ENCODE measurements at places on chromosomes 2 and 18.
A peak's percentile ranks its signal among the peaks of the same experiment; 100 is the strongest.

DNA sequence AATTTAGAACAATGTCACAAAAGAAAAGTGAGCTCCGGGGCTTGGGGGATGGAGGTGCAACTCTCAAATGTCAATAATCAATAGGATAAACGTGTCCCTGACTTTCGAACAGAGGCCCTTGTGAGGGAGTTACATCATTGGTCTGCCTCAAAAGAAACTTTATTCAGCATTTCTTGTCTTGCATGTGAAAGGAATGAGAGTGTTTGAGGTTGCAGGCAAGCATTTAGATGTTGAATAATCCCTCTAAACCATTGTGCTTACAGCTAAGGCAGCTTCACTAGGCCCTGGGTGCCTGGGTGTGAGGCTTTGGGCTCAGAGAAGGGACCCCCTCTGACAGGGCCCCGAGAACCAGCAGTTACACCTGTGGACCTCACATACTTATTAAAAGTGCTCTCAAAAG is 28.6 kb upstream of the FHL2 start:
- no peak for DNase-seq

DNA sequence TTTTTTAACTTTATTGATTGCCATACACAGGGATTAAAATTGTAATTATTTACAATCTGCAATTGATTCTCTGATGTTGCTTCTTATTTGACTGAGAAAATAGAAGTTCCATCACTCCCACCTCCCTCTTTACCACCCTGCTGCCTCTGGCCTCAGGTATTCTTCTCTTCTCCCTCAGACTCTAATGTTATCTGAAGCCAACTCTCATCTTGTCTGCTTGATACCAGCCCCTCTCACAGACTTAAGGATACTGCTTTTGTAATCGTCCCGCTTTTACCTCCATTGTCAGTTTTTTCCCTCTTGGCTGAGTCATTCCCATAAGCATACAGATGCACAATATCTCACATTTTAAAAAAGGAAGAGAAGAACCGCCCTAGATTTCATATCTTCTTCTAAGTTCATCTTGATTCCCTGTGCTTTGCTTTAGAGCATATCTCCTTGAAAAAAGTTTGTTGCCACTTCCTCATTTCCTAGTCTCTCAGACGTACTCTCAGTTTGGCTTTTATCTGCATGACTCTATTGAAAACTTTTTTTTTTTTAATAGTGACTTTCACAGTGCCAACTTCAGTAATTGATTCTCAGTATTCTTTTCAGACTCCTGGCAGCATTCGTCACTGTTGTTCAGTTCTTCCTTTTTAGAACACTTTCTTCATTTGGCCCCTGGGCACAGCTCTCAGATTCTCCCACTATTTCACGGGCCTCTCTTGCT is 31.1 kb downstream of the SPAG16 start:
- DNase-seq, result no peak

- peak; percentile 32 for DNase-seq
These were observed 603 bp downstream of the ATAD2B start for GRCh38 chr2:23926290-23926749.

GRCh38 chr2:72750466-72750865 is 75.4 kb downstream of the EXOC6B start:
- DNase-seq, result no peak

DNA sequence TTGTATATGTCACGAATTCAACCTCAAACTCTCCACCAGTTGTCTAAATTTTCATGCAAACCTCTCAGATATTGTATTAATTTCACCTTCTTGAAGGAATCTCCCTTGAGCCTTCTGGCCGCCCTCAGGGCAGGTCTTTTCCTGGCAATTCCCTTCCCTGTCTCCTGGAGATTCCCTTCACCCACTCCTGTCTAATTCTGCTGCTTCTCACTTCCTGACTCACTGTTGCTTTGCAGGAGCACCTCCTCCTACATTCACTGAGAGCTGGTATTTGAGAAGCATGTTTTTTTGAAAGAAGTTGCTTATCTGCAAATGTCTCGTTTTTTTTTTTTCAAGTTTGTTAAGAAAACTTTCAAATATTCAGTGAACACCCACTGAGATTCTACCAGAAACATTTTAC is 79.9 kb upstream of the OTOS start:
- no peak for DNase-seq

DNA sequence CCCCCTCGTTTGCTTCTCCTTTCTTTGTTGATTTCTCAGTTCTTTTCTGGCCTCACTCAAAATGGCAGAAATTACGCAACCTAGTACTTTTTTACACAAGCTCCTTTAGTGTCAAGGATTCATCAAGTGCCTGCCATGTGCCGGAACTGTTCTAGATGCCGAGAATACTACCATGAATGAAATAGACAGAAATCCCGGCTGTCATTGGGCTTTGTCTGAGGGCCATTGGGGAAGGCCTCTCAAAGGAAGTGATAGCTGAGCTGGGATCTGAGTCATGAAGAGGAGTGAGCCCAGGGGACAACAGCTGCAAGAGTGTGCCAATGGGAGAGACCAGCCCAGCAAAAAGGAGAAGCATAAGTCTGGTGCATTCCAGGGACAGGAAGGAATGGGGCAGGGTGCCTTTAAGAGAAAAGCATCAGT is 34.3 kb upstream of the PPP1CB start:
- DNase-seq, result no peak

DNA sequence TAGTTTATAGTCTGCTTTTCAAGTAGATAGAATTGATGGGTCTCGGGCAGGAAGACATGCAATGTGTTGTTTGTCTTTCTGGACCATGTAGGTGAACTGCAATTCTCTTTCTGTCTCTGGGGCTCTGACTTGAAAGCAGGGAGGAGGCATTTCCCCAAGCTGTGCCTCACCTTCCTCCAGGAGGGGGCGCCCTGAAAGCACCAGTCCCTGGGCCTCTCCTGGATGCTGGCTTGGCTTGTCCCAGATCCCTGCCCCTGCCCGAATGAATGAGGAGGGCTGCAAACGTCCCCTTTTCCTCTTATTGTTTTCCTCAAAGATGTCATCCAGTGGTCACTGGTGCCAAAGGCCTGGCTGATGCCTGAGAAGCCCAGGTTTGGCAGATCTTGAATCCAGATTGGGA is 270.6 kb downstream of the CELF4 start:
- DNase-seq, result no peak

DNA sequence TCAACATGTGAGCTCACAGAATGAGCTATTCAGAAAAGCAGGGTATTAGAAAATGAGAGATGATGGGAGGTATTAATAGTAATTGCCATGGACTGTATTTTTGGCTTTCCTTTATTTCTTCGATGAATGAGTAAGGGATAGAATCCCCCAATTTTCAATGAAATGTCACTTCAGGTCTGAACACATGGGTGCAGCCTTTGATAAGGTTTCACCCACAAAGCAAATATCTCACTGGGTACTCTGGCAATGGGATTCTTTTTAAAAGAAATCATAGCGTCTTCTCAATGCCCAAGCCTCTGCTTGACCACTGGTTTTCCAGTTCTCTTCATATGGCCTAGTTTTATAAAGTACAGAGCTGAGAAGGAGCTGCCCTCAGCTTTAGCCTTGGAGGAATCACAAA is 610.5 kb upstream of the FANCL start:
- DNase-seq, result no peak

DNA sequence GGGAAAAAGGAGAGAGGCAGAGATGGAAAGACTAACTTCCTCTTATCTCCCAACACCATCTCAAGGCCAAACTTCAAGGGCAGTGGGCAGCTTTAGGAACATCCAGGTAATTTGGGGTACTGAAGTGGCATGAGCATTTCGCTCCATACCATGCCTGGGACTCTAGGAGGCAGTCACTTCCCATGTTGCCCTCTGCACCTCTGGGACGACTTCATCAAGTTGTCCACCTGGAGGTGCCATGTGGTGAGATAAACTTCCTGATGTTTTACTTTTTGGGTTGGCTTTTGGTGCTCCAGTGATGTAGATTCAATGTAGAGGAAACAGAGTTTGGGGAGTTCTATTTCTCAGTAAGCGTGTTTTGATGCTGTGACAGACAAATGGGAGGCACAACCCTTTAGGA is 56.3 kb upstream of the UPP2 start:
- DNase-seq, result no peak

GRCh38 chr18:38557006-38557405 is 991.4 kb upstream of the CELF4 start:
- no peak for DNase-seq

- no peak for DNase-seq
These were observed 54.6 kb downstream of the FANCL start for GRCh38 chr2:58186501-58186900.

DNA sequence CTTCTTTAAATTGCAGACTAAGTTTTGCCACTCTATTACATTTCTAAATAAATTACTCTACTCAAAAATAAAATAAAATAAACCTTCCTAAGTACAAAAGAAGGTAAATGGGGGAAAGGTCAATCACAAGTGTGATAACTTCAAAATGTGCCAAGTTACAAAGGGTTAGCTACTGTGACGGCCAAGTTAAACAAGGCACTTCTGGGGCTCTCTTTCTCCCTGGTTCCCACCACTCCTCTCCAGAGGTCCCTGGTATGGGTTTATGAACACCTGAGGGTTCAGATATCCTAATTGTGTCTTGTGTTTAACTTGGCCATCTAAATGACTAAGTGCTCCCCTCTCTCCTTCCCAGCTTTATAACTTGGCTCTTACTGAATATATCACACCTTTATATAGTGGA is 5.4 kb downstream of the ZNF521 start:
- no peak for DNase-seq

DNA sequence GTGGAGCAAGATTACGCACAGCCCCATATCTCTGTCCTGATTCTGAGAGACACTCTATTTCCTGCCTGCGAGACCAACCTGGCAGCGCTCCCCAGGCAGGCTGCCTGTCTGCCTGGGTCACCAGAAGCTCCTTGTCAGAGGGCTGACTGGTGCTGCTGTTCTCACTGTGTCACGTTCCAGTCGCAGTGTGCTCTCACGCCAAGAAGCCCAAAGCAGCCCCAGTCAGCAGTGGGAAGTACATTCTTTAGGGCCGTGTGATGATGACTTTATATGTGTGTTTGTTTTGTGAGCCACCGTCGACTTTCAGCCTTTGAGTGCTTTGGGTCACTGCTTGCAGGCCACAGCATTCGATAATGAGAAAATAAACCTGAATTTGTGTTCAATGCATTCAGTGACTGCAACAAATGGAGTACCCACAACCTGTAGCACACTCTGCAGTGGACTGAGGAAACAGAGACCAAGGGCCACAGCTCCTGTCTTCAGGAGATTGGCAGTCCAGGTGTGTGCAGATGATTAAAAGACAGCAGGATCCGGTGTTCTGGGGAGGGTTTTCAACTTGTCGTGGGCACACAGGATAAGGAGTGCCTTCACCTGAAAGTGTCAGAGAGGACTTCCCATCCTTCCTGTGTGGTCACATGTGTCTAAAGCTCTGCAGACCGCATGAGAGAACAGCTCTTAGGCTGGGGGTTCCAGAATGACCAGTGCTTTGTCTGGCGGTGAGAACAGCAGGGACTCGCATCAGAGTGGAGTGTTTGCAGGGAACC is 4.8 kb downstream of the TNFRSF11A start:
- peak; percentile 7 for DNase-seq

DNA sequence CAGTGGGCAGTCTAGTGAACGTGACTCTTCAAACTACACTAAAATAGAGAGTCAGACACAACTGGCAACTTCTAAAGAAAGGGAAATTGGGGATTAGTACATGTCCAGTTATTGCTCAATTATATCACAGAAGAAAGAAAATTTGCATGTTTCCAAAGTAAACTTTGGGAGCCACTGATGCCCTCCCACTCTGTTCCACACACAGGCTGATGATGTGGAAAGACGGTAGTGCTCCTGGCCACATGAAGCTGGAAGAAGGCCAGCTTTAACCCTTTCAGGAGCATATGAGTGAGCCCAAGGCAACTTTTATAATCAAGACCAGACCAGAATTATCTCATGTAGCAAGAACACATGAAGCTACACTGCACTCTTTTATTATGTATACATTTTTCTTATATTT is 141.0 kb downstream of the NR4A2 start:
- no peak for DNase-seq

DNA sequence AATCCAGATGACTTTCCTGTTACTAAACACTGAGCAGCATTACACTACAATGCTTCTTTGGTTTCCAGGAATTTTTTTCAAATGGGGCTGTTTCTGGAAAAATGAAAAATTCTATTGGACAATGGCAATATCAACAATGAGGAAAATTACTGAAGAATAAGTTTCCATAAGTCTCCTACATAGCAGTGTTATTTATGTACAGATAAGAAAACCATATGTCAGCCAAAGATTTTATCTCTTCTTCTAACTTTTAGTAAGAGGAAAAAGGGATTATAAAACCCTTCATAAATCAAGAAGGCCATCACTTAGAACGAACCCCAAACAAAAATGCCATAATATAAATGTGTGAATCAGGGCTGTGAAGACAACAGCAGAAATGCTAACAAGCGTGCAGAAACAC is 31.6 kb upstream of the NOSTRIN start:
- DNase-seq, result no peak

- no peak for DNase-seq
These were observed 1.6 kb upstream of the NFE2L2 start for GRCh38 chr2:177265824-177266817.

- DNase-seq, result no peak
These were observed 29.4 kb upstream of the MBP start for GRCh38 chr18:77161961-77162360.

DNA sequence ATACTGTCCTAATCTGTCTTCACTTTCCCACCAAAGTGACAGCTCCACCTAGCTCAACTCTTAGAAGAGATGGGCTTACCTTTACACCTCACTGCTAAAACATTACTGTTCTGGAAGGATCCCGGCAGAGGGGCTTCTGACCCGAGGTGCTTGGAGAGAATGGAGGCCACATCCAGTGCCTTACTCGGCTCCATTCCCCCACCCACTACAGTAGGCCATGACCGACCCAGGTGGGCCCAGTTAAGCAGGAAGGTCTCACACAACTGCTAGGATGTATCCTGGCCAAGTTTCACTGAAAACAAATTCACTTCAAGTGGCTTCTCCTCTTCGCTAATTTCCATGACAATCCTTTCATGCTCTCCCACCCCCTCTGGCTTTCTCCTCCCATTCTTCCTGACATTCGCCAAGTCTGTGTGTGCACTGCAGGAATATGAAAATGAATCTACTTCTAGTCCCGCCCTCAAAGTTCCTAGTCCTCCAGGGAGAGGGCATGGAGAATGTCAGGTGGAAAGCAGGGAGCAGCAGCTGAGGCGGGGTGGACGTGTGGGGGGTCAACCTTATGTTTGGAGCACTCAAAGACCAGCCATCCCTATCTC is 11.8 kb downstream of the WIPF1 start:
- no peak for DNase-seq

GRCh38 chr18:7064346-7064745 is 53.3 kb downstream of the LAMA1 start:
- no peak for DNase-seq

- DNase-seq, result no peak
These were observed 502.2 kb downstream of the NR4A2 start for GRCh38 chr2:155830351-155830750.

GRCh38 chr2:145598434-145598833 is 1078.5 kb upstream of the ZEB2 start:
- DNase-seq, result no peak

- DNase-seq, result no peak
These were observed 2.3 kb downstream of the ARL4C start for GRCh38 chr2:234494361-234495250.

GRCh38 chr2:38191516-38191915 is 115.6 kb upstream of the CYP1B1 start:
- no peak for DNase-seq
